HEK293T (cell line): ENCODE measurements at places on chromosomes 1 and 21.

- peak; percentile 65 for DNase-seq
Measured at GRCh38 chr1:61741711-61742619, at the start of gene PATJ. Gene PATJ (plus strand): TSS chr1:61742480. CDS start chr1:61762893, 20,413 bp downstream.

DNA sequence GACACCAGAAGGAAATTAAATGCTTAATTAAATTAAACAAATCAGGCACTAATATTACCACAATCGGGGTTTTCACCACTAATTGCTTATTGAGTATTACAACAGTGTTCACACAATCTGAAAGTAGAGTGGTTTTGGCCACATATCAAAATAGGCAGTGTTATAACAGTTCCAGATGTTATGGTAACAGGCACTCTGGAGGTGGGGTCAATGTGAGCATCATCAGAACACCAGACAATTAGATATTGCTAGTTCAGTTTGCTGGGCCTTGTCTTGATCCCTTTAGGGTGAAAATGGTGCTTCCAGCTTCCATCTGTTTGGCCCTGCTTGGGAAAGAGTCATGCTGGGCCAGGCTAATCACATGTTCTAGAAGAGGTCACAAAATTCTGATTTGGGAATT lies 14.5 kb upstream of the DDAH1 start:
- DNase-seq, result no peak

- no peak for DNase-seq
Measured at GRCh38 chr1:149995927-149996326, 14.6 kb downstream of the OTUD7B start.

- DNase-seq, result no peak
Measured at GRCh38 chr1:78730054-78730453, 80.4 kb downstream of the IFI44 start.

- no peak for DNase-seq
Measured at GRCh38 chr21:42232176-42232825, 13.4 kb downstream of the ABCG1 start.
